Right renal cortex interstitium (tissue), 3 donors: ENCODE measurements at places on chromosomes 7 and 10. TPM values are rescaled to one million over a fixed set of nuclear protein-coding genes. Genes with fewer than 3 reads are reported as not detected.

The TNS3 gene
- polyA plus RNA-seq: 88.0 TPM

The CHN2 gene
- polyA plus RNA-seq: 14.3 TPM

- DNase-seq: no peak
Measured at GRCh38 chr7:7242899-7243298, 60.6 kb downstream of the C1GALT1 start.

DNA sequence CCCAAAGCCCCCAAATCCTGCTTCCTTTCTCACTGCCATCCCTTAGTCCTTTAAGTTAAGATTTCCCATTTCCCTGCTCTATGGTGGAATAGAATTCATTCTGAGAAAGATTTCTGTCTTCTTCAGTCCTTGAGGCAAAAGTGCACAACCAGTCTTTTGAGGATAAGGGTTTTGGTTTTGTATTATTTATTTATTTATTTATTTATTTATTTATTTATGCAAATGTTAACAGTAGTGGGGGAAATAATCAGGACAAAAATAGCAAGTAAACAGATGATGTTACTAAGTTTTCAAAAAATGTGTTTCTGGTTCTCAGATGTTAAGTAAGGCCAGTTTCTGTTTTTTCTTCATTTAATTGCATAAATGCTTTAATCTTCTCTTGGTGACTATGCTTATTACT, 84.2 kb downstream of the GLCCI1 start:
- no peak for DNase-seq

DNA sequence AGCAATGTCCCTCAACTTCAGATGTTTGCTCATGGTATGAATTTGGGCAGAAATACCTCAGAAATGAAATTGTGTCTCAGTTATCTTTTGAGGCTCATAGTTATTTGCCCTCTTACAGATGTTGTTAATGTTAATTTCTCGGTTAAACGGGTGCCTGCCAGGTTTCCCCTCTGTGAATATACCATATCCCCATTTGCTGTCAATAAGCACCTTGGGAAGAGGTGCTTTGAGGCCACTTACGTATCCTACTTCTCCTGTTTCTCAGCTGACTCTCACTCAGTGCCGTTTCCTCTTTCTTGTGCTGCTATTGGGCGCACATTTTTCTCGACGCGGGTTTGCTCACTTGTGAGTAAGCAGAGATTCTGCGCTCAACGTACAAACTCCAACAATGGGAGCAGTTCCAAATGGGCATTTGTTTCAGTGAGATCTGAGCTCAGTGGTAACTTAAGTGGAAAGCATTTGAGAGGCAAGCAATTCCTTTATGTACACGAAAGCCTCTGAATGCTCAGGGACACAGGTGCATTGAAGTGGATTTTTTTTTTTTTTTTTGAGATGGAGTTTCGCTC, 34.8 kb upstream of the JAKMIP3 start:
- DNase-seq: no peak

DNA sequence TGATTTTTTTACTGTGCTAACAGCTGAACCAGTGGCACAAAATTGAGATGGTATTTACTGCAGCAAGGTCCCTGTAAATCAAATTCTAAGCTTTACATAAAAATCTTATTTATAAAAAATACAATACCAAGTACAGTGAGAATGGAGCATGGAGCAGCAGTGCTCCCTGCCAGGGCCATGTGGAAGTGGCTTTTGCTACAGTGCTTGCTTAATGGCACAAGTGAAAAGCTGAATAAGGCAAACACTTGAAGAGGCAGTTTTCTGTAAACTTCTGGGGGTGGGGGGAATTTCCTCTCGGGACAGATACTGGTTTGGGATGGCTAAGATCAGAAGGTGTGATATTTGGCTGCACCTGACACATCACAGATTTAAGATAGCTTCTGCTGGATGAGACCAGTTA, 27.5 kb downstream of the AP3M1 start:
- DNase-seq: no peak
